ENCODE measurements at places on chromosomes 5 and 9.

DNA sequence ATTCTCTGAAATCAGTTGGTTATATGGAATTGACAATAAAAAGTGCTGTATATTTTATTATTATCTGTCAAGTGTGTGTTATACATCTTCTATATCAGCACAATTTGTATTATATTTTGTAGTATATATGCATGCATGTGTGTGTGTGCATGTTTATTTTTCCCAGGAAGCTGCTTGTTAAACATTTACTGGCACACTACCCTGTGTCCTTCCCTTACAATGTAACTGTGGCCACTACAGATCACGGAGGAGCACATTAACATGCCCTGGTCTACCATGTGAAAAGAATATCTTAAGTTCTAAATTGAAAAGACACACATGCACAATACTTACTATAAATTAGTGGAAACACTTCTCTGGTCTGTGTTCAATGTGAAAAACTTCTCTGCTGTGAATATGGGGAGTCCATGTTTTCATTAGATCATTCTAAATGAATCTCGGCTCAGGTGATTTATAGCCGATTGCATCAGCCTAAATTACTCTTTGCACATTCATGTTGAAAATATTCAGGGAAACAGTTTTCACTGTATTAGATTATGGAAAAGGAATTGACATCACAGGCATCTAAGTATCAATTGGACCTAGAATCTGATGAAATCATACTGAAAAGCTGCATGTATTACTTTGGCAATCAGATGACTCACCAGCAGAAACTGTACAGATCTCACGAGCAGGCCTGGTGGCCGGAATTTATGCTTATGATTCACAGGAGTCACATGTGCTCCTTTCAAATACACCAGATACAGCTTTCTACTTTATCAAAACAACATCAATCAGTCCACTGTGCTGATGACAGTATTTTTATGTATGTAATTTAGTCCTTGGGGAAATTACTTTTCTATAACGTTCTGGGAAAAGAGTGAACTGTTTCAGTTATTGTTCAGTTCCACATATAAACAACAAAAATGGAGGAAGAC, 39.4 kb downstream of the LURAP1L start:
- no peak for DNase-seq

DNA sequence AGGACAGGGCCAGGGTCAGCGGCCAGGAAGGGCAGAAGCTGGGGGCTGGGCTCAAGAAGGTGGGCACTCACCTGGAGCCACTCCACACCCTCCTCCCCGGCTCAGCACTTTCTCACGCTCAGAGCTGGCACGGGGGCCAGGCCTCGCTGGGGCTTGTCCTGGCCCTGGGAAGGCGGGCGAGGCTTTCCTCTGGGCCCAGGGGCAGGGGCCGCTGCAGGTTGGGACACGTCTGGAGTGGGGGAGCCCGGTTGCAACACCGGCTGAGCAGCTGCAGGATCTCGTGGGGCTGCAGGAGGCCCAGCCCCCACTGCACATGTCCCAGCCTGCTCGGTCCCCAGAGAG, 38.9 kb upstream of the EGFL7 start:
- no peak for DNase-seq

- DNase-seq: no peak
Observed at GRCh38 chr5:142683881-142684505, 1.9 kb downstream of the FGF1 start.

DNA sequence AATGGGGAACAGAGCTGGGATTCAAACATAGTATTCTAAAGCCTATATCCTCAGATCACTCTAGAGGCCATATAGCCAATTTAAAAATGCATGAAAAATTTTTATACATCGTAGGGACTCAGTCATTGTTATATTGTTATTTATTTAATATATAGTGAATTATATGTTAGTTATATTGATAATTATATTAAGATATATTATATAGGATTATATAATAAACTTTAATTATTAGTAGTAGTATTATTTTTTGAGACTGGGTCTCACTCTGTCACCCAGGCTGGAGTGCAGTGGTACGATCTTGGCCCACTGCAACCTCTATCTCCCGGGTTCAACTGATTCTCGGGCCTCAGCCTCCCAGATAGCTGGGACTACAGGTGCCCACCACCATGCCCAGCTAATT, 65.7 kb upstream of the DPYSL3 start:
- DNase-seq: no peak

- DNase-seq: no peak
Observed at GRCh38 chr5:179114756-179115155, 54.6 kb downstream of the ZNF354C start.
